ENCODE measurements at places on chromosomes 7 and 10.

DNA sequence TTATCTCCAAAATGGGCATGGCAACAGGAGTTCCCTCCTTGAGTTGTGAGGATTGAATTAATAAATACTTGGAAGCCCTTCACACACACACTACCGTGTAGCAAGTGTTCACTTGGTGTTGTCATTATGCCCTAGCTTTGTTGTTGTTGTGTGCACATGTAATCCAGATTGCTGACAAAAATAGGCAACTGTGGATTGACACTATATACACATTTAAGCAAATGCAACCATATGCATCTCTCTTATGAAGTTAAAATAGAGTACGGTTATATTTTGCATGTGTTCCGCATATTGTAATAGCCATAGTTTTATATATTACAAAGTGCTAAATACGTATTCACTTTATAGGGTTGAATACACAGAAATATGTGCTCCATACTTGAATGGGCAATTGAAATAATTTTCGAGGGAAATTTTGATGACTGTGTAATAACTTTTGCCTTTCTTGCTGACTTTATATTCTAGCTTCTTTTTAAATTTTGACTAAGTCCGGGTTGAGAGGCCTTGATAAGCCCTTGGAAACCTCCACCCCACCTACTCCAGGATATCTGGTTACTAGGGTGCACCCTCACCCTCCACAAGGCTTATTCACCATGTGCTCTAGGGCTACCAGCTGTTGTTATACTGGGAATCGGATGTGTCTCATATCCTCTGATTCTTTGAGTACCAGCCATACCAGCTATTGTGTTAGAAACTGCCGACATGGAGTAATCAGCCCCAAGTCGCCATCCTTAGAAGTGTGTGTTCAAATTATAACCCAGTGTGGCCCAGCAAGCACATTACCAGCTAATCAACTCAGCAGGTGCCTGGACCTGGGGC, 265.0 kb downstream of the CAMK1D start:
- no peak for DNase-seq

- DNase-seq: peak; percentile 45
Measured at GRCh38 chr7:130349911-130350782, 5.5 kb downstream of the CPA5 start.

DNA sequence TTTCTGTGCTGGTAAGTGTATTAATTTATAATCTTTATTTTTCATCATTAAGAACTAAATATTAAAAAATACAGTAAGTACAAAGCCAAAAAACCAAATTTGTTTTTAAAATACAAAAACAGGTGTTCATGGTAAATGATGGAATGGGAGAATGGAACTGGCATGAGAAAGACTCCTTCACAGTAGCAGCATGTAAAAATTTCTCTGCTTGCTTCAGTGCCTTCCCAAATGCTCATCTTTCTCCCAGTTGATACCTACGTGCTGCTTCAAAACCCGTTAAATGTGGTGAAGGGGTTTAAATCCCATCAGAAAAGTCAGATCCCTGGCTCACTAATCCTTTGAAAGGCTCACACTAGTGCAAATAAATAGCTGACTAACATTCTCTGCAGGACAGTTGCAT, 4.2 kb downstream of the RNF133 start:
- DNase-seq: no peak

DNA sequence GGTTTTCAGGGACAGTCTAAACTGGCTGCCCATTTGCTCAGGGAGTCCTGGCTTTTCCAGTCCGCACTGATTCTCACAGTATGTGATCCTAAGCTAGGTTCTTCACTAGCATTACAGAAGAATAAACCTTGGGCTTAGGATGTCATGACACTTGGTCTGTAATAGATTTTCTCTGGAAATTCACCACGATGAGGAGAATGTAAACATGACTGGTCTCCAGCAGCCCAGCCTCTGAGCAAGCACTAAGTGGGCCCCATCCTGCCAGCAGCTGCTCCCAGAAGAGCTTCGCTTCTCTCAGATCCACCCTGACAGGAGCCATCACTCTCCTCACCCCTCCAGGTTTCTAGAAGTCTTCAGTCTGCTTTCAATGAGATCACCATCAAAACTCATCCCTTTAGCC, 103.7 kb upstream of the ZPBP start:
- no peak for DNase-seq

- no peak for DNase-seq
Measured at GRCh38 chr7:47314248-47314647, 267.7 kb downstream of the TNS3 start.

DNA sequence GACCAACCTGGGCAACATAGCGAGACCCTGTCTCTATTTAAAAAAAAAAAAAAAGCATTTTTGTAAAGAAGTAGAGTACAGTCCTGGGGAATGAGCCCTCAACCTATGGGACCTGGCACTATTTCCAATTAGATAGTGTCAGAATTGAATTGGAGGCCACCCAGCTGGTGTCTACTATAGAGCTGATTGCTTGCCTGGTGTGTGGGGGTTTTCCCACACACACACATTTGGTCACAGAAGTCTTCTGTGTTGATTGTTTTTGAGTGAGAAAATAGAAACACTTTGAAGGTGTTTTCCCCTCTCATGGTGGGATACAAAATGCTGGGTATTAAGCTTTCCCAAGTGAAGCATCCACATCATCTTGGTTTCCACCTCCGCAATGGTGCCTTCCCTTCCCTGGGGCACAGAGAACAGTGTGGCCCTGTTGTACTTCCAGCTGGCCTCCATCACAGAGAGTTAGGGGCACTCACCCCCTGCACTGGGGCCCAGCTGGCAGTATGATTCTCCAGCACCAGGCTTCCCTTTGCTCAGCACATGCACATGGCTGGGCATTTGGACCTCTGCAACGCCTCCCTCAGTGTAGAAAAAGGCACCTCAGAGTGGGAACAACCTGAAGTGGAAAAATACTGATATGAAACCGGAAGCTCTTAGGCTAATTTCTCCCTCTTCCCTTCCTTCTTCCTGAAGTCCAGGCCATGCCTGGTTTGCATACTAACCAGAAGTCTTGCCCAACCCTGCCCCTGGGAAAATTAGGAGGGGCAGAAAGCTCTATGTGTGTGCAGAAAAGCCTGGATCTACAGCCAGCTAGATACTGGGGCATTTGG, 10.7 kb upstream of the NFKB2 start:
- no peak for DNase-seq

- DNase-seq: no peak
Measured at GRCh38 chr10:86755454-86755739, 1.0 kb upstream of the BMPR1A start.

DNA sequence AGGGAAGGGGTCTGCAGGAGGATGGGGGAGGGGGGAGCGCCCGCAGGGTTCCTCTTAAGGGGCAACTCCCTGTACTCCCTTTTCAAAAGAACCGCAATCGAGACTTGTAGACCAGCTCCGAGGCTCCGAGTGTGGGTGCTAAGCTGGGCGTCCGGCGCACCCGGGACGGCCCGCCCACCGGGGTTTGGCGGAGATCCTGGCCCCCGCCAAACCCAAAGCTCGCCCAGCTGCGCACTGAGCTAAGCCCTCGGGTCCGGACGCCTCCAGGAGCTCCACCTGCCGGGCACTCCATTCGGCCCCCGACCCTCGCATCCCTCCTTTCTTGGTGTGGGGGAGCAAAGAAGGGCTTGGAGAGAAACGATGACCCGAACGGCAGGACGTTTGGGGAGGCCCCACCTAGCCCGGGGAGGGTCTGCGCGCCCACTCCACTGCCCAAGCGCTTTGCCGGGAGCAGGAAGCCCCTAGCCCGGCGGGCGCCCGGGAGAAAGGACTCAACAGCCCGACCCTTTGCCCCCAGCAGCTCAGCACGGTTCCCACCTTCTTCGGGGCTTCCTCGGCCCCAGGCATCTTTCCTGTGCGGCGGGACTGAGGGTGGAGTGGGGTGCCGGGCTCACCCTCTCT, 651 bp downstream of the AFAP1L2 start:
- peak; percentile 69 for DNase-seq

DNA sequence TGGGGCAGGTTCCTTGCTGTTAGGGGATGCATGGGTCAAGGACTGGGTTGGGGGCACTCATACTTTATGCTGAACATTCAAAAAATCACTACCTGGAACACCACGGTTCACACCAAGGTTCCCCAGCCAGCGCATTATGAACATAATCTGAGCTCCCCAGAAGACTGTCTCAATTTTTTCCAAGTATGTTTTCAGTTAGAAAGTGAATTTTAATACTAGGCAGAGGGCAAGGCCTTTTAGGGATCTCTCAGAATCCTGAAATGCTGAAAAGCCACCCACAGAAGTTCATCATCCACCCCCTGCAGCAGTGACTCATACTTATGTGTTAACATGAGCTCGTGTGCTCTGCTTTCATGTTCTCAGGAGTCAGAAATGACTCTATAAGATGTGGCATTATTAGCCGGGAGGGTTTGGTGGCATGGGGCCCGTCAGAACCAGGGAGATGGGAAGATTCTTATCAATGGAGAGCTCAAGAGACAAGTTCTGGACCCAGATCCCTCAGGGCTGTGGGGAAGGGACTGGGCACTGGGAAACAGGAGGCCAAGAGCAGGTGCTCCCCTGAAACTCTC, 185.2 kb upstream of the ITGB1 start:
- no peak for DNase-seq

GRCh38 chr7:1610678-1611302, 41.0 kb upstream of the PSMG3 start:
- no peak for DNase-seq

DNA sequence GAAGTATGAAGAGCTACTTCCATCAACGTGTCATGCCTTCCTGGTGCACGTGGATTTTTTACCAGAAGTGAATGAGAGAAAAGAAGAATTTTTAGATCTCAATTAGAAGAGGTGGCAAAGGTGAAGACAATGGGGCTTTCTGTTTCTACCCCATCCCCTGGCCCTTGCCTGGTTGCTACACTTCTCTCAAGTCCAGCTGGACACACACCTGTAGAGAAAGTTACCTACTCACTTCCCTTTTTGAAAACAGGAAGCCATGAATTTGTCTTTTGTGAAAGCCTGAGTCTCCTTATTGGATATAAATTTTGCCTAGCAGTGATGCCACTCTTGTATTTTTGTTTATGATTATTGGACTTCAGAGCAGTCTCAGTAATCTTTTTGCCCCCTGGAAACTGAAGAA, 142.9 kb upstream of the AKR1E2 start:
- no peak for DNase-seq

DNA sequence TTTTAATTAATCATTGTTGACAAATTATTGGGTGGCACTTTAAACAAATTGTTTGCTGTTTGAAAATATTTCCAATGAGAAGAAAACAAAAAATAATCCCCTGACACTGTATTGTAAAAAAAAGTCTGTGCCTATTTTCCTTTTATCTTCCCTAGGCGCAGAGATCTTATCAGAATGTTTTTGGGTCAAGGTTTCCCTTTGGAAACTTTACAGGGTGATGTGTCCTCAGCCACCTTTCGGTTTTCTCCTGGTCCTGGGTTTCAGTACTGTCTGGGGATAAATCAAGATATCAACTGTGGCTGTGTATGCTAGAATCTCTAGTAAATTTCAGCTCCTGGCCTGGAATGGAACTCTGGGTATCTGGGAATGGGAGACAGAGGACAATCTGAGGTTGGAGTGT, 1.4 kb downstream of the ZNF107 start:
- DNase-seq: no peak

DNA sequence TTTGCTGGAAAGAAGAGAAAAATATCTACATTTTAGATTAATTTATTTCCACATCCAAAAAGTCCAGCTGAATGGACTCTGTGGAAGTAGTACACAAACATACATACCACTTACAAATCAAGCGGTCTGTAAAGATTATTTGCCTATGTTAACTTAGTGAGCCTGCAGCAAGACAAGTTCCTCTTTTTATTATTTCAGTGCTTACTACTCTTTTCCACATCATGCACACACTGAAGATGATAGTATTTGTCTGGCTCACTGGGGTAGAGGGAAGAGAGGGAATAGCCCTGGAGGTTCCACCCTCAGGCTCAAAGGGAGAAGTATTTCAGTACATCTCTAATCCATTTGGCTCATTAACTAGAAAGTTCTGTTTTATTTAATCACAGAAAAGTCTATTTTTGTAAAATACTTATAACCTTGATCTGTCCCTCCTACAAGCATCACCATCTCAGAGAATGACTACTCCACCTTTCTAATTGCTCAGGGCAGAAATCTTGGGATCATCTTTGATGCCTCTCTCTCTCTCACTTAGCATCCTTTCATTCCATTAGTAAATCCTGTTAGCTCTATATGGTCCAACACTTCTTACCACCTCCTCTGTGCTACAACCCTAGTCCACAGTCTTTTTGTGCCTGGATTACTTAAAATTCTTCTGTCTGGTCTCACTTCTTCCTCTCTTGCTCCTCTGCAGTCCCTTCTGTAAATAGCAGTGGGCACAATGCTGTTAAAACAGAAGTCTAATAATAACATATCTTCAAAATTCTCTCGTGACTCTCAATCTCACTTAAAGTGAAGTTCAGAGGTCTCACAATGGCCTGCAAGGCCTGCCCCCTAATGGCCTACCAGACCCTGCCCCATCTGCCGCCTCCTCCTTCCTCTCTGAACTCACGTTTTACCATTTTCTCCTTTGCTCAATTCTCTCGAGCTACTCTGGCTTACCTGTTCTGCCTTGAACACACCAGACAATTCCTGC, 64.3 kb upstream of the CCDC6 start:
- peak; percentile 44 for DNase-seq

GRCh38 chr10:50740293-50740648, 535 bp downstream of the ASAH2B start:
- DNase-seq: no peak

DNA sequence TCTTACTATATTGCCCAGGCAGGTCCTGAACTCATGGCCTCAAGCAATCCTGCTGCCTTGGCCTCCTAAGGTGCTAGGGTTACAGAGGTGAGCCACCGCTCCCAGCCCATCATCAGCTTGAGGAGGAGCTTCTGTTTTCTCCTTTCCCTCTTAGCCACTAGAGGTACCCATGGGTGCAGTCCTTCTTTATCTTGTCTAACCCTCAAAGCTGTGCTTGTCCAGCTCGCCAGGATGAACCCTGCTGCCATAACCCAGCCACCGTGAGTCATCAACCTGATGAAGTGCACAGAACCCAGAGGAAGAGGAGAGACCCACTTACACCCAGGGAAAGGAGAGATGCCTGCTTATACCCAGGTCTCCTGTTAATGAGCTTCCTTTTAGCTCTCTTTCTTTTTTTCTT, 133.4 kb downstream of the CUL2 start:
- DNase-seq: no peak

DNA sequence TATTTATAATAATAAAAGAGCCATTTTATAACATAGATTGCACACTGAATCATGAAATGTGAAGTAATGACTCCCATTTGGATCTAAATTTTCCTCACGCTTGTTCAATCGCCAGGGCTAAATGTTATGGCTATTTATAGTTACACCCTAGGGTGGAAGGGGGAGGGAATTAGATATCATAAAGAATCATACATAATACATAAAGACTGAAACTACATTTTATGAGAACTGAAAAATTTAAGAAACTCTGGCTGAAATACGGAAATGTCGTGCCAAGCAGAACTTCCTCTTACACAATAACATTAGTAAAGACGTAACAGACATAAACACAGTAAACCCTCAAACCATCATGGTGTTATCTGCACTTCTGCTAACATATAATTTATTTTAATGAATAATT, 327.5 kb upstream of the PHF14 start:
- no peak for DNase-seq

- DNase-seq: no peak
Measured at GRCh38 chr10:61211468-61211867, 241.7 kb downstream of the TMEM26 start.

GRCh38 chr10:122765412-122765811, 65.8 kb upstream of the C10orf120 start:
- no peak for DNase-seq
